ENCODE measurements at places on chromosomes 16 and 17.

DNA sequence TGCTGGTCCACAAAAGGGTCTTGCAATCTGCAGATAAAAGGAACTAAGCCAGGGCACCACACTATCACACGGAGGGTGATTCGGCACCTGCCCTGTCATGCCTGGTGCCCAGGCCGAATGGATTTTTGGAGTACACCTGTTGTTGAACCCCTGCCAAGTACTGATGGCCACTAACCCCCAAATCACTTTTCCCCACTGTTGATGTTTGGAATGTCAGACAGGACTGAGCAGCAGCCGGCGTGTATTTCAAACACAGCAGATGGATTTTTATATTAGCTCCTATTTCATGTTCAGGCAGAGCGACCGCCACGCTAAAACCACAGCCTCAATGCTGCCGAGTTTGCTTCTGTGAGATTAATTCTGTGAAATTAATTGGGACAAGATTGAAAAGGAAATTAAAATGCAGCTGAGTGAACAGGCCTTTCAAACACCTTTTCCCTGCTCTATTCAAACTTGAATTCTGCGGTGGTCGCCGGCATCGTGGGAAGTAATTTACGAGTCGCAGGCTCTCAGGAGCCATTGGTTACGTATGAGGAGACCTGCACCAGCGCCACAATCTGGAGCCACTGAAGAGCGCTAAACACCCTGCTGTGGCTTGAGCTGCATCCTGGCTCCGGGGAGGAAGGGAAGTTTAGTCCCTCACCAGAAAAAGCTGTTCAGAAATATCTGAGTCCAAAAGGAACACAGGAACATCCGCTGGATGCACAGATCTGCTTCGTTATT lies 48.5 kb downstream of the SNX11 start:
- no peak for DNase-seq

DNA sequence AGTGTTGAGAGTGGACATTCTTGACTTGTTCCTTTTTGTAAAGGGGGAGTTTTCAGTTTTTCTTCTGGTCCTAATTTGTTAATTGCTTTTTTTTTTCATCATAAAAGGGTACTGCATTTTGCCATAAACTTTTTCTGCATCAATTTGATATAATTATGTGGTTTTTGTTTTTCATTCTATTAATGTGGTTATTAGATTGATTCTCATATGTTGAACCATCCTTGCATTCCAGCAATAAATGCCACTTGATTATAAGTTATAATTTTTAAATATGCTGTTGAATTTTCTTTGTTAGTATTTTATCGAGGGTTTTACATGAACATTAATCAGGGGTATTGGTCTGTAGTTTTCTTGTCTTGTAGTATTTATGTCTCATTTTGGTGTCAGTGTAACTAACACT lies 87.2 kb upstream of the SMIM36 start:
- DNase-seq, result no peak

DNA sequence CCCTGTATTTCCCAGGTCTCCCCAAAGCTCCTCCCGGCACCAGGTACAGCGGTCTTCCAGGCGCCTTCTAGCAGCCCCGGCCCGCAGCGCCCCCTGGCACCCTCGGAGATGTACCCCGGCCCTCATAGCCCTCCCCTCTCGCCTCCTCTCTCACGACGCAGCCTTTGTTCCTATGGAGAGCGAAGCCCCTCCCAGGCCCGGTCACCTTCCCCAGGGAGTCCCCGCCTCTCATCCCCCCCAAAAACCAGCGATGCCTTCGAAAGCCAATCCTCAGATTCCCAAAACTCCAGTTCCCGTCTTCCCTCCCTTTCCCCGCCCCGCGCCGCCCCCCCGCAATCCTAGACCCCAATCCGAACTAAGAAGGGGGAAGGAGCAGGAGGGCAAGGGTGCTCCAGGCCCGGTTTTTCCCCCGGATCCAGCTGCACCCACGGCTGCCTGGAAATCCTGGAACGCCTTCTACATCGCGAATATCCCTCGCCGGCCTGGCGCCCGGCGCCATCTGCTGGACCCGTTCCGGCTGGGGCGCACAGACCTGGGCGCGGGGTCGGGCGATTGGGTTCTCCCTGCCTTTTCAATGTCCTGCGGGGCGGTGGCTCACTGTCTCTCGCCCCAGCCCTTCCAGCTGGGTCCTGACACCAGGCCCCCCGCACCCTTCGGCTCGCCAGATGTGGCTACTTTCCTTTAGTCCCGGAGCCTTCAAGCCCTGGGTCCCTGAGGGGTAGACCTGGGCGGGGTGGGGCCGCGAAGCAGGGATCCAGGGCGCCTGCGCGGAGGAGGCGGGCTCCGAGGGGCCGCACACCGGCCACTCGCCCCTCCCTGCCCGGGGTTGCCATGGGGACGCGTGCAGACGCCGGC lies at the start of gene DNAH2:
Gene DNAH2, plus strand, starts transcription at position 844 of the 855 bp plus-strand sequence. CDS start 1,991 bp downstream, outside the sequence.
- no peak for DNase-seq

- DNase-seq, result no peak
These were observed 59.3 kb downstream of the PECAM1 start for GRCh38 chr17:64331366-64331765.

DNA sequence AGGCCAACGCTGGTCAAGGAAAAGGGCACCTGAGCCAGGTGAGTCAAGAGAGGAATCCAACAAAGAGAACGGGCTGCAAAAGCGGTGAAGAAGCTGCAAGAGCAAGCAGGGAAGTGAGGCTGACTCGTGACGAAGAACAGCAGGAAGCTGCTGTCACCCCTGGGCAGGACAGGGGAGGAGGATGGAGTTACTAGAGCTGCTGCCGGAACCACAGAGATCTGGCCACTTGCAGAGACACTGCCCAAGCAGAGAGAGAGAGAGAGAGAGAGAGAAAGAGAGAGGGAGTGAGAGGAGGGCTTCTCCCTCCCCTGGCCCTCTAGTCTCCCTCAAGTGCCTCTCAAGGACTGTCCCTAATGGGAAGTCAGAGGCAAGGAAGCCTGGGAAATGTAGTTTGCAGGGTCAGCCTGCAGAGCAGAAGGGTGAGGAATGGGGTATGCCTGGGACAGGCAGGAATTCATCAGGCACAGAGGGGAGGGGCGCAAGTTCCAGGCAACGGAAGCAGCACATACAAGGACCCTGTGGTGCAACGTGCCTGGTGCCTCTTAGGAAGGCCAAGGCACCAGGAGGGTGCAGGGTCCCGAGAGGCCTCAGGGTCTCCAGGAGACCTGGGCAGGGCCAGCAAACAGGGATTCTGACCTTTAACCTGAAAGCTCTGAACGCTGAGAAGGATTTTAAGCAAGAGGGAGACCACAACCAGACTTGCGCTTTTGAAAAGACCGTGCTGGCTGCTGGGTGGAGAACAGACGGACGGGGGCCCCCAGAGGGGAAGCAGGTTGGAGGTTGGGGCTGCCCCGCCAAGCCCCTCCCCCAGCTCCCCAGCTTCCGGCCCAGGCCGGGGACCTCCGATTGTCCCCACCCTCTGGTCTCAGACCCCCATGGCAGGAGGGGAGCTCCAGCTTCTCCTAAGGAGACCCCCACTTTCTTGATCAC lies 45.8 kb upstream of the CIBAR2 start:
- DNase-seq, result no peak

- no peak for DNase-seq
These were observed 120.9 kb downstream of the METRNL start for GRCh38 chr17:83200231-83200699.

- no peak for DNase-seq
These were observed 69.5 kb downstream of the AIPL1 start for GRCh38 chr17:6365200-6365943.

DNA sequence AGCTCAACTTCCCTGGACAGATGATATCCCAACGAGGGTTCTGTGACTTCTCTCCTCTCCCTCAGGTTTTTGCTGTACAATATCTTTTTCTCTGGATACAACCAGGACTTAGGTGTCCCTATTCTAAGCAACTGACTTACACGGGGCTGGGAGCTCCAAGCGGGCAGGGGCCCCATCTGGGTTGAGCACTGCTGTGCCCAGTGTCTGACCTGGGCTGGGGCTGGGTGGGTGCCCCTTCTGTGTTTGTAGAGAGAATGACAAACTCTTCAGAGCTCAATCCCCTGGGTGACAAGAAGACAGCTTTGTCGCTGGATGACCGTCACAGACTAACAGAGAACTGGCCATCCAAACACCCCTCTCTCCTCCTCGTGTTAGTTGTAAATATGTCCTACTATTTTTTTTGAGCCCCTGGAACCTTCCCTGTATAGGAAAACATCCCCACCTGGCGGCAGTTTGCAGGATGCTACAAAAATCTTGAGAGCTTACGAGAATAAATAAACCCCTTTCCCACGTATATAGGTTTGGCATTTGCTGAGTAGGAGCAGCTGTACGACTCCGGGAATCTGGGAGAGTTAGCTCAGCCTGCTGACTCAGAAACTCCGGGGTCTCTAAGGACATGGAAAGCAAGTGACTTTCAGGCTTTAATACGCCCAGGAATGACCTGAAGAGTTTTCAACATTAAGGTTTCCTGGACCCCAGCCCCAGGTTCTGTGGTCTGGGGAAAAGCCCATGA lies 23.7 kb upstream of the RCVRN start:
- DNase-seq, result no peak

- no peak for DNase-seq
These were observed 5.8 kb downstream of the ASB16 start for GRCh38 chr17:44176257-44176656.

DNA sequence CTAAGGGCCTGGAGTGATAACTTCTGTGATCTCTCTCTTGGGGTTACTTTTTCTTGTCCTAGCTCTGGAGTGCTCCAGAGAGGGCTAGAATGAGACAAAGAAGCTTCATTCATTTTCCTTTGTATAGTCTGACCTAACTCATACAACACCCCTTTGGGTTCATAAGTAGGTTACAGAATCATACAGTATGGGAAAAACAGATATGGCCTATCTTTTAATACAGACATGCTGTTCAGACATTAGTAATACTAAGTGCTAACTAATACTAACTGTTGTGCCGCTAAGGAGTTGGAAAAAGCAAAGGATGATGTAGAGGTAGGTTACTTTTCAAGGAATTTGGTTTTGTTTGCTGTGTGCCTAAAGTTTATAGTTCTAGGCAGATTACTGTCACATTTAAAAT lies 84.7 kb downstream of the NLK start:
- no peak for DNase-seq

DNA sequence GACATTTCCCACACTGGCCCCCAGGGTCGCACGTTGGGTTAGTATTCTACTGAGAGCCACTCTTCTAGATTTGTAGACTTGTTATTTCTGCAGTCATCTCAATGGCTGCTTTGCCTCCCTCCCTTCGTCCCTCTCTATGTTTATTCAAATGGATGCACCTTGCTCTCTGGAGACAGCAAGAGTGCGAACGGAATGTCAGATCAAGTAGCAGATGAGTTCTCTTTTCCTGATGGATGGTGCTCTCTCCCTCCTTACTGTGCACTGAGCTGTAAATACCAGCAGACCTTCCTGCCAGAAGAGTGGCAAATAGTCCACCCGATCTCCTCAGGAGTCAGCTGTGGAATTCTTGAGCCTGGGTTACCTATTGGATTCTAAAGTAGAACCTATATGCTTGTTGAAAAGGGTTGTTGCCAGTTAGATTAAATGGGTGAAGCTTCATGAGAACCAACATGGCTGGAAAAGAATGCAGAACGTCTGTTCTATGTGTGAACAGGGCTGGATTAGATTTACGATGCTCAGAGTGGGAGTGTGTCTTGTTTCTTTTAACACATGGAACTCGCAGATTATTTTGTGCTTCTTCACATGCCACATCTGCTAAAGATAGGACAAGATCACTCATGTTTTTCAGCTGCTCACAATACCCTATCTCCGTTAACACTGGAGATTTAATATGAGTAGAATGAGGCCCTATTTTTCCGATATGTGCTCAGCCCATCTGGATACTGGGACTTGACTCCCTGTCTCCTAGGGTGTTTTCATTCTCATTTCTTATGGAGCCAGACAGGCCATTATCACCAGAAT lies 6.1 kb downstream of the GNAO1 start:
- DNase-seq, result no peak

GRCh38 chr17:58702708-58703107 lies 10.3 kb downstream of the RAD51C start:
- no peak for DNase-seq

DNA sequence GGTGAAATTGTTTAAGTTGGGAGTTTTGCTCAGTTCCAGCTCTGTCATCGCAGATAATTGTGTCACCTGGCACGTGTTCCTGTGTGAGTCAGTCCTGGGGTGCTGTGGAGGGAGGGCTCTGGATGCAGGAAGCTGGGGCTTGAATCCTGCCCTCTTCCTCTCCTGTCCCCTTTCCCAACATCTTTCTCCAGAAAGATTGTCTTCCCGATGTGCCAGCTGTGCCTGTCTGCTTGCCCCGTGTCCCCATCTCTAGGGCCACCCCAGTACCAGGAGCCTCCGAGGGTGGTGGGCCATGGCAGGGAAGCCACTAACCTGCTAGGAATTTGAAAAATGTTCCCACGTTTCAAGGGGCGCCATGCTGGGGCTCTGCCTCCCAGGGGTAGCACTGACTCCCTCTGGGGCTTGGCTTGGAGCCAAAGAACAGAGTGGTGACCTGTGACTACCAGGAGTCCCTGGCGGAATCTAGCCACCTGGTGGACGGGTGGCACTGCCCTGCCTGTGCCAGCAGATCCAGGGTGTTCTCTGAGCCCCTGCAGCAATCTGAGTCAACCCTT lies 198.1 kb downstream of the ENGASE start:
- no peak for DNase-seq

DNA sequence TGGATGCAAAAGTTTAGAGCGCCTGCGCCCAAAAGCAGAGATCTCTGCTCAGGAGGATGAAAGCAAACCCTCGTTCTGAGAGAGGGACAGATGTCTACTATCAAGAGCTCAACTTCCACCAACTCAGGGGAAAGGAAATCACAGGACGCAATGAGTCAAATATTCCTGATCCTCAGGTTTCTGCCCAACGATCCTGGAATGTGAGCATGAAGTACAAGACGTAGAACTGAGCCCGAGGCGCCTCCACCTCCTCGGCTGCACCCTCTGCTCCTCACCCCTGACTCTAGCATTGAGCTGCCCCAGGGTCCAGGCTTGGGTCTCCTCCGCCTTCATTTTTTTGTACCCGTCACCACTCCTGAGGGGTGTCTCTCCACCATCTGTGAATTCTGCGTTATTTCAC lies 15.4 kb downstream of the IFT140 start:
- no peak for DNase-seq

DNA sequence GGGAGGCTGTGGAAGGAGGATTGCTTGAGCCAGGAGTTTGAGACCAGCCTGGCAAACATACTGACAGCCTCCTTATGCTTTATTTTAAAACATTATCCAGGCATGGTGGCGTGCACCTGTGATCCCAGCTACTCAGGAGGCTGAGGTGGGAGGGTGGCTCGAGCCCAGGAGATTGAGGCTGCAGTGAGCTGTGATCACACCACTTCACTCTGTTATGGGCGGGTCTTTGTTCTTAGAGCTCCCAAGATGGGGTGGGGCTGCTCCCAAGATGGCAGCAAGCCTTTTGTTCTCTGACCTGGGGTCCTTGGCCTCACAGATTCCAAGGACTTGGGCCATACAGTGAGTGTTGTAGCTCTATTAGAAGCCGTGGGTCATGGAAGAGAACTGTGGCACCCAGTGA lies 26.1 kb upstream of the ST6GALNAC2 start:
- DNase-seq, result no peak

GRCh38 chr16:15502041-15502725 lies 67.8 kb downstream of the BMERB1 start:
- DNase-seq, result no peak
